ENCODE measurements at places on chromosomes 16 and 17.
A peak's percentile ranks its signal among the peaks of the same experiment; 100 is the strongest.

DNA sequence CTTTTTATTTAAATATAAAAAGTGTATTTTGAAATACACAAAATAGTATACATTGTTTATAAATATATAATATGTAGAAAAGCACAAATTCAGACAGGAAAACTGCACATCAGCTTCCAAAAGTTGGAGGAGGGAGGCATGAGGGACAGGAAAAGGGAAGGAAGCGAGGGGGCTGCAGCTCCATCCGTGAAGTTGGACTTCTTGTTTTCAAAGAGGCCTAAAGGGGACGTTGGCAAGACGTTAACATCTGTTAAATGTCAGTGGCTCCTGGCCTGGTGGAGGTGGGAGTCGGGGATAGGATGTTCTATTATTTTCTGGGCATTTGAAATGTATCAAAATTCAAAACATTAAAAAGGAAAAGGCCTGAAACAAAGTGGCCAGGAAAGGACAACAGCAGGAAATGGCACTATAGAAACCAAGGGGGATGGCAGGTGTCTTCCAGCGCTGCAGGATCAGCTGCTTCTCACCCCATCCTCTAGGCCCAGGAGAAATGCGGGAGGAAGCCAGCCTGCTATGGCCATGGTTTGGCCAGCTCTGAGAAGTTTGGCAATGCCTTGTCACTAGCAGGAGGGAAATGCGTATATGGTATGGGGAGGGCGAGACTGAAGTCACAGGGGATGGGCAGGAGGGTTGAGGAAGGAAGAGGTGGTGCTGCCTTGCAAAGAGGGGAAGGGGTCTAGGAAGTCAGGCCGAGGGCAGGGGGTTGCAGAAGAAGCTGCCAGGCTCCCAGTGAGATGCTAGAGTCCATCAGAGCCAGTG is 6.4 kb downstream of the CMTM2 start:
- DNase-seq: no peak

DNA sequence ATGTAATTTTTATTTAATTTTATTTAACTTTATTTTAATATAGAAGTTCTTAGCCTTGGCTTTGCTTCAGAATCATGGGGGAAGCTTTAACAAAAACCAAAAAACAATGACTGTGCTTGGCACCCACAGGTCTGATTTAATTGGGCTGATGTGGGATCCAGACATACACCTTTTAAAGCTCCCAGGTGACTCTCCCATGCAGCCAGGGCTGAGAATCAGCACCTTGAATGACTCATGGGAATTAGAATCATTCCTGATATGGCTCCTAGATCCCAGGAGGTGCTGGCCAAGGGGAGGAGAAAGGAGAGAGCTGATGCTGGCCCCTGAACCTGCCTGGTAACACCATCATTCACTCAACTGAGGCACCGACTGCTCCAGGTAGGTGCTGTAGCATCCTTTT is 240.7 kb downstream of the PARN start:
- no peak for DNase-seq

GRCh38 chr17:39591958-39592954 is 15.5 kb downstream of the NEUROD2 start:
- no peak for DNase-seq

- DNase-seq: no peak
These were observed 3.7 kb downstream of the CRISPLD2 start for GRCh38 chr16:84823484-84823883.

GRCh38 chr17:31155208-31155810 is 60.5 kb downstream of the NF1 start:
- DNase-seq: no peak

DNA sequence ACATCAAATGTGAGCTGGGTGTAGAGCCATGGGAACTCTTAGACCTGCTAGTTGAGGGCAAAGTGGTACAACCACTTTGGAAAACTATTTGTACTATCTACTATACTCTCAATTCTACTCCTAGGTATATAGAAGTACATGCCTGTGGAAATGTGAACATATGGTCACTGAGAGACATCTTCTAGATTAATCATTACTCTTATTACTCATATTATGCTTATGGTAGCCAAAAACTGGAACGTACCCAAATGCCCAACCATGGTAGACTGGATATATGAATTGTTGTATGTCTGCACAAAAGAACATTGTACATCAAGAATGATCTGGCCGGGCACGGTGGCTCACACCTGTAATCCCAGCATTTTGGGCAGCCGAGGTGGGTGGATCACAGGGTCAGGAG is 2.7 kb downstream of the WDR45B start:
- DNase-seq: no peak

GRCh38 chr16:74034862-74035261 is 261.8 kb upstream of the PSMD7 start:
- no peak for DNase-seq

DNA sequence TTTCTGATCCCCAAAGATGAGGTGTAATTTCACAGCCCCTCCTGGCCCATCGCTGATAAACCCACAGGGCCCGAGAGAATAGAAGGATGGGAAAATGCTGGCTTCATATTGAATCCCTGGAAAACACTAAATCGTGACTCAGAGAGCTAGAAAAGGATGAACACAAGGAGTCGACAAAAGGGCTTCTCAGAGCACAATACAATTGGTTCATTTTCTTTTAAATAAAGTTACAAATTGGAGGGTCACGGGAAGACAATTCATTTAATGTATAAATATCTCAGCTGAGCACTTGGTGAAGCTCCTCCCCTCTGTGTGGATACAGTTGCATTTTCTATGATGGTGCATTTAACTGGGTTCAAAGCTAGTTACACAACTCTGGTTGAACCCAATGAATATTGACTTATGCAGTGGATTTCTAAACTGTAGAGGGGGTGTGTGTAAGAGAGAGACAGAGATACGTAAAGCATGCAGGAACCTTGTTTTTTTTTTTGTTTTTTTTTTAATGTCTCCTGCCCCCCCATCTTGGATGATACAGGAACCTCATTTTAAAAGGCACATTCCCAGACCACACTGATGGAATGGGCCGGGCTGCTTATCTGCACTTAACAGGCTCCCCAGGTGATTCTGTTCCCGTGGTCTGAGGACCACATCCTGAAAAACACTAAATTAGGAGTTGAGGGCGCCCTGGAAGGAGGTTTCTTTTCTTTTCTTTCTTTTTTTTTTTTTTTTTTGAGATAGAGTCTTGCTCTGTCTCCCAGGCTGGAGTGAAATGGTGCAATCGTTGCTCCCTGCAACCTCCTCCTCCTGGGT is 14.1 kb downstream of the TTYH2 start:
- DNase-seq: no peak

- no peak for DNase-seq
These were observed 24.7 kb downstream of the PSMD7 start for GRCh38 chr16:74321356-74321755.

DNA sequence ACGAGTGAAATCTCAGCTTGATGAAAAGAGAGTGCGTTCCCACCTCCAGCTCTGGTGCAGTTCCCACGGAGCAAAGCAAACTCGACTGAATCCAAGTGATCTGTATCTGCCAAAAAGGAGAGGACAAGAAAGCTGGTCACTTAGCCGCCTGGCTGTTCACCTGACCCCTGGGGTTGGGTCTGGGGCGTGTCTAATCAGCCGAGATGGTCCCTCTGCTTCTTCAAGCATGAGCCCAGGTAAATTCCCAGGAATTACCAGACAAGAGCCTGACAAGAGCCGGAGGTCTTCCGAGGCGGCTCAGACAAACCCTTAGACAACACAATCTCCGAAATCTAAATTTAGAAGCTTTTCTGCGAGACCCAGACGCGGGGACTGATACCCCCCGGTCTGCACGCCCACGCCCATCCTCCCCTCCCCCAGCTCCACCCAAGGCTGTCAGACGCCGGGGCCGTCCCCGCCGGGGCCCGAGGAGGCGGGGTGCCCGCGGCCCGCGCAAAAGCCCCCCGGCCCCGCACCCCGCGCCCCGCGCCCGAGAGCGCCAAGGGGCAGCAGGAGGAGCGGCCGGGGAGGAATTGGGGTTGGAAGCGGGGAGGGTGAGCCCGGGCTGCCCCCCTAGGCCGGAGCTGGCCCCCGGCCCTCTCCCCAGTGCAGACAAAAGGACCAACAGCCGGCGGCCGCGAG is 674 bp downstream of the ZNF821 start:
- peak; percentile 62 for DNase-seq

DNA sequence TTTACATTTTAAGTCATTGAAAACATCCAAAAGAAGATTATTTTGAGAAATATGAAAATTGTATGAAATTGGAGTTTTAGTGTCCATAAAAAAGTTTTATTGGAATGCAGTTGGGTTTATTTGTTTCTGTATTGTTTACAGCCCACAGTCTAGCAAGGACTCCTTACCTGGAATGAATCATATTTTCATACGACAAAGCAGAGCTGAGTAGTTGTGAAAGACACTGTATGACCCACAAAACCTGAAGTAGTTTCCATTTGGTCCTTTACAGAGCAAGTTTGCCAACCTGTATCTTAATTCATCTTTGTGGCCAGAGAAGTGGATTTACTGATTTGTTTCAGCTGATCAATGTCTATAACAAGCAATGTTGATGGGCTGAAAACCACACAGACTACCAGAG is 10.3 kb downstream of the CCL18 start:
- no peak for DNase-seq

DNA sequence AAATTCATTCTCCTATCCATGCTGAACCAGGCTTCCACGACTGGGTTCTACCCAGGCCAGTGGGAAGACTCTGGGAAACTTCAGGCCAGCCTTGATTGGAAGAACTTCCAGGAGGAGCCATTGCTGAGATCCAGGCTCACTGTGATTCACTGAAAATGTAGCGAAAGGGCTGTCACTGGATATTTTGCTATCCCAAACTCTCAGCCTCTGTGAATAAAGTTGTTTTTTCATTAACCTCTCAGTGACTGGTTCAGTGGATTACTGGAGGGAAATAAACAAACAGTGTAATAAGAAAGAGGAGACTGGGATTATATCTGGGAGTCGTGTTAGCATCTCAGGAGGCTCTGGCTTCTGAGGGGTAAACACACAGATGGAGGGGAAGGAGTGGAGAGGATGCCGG is 3.1 kb downstream of the FOXL1 start:
- DNase-seq: no peak

- DNase-seq: peak; percentile 79
These were observed 28.7 kb downstream of the ACSF3 start for GRCh38 chr16:89122322-89122851.

GRCh38 chr17:50882851-50883250 is 16.7 kb upstream of the TOB1 start:
- no peak for DNase-seq

- DNase-seq: no peak
These were observed 153.7 kb downstream of the NTN1 start for GRCh38 chr17:9174779-9175574.

GRCh38 chr16:67459066-67459860 is 21.7 kb downstream of the ATP6V0D1 start:
- no peak for DNase-seq

GRCh38 chr16:50371936-50372595 is 3.3 kb upstream of the BRD7 start:
- no peak for DNase-seq

DNA sequence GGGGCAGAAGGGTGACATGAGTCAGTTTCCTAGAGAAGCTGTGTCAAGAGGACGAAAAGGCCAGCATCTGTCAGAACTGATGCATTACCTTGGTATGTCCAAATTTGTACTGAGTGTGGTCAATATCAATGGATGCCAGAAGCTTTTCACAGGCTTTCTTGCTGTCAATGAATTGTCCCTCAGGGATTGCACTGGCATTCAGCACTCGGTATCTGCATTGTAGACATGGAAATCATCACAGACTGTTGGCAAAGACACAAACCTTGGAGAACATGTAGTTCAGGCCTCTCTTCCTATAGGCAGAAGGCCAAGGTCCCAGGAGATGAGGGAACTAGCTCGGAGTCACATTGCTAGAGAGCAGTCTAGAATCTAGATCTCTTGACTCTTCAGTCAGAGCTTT is 16.6 kb downstream of the MYH3 start:
- DNase-seq: no peak

GRCh38 chr16:5598793-5599192 is 501.2 kb upstream of the EEF2KMT start:
- DNase-seq: no peak

DNA sequence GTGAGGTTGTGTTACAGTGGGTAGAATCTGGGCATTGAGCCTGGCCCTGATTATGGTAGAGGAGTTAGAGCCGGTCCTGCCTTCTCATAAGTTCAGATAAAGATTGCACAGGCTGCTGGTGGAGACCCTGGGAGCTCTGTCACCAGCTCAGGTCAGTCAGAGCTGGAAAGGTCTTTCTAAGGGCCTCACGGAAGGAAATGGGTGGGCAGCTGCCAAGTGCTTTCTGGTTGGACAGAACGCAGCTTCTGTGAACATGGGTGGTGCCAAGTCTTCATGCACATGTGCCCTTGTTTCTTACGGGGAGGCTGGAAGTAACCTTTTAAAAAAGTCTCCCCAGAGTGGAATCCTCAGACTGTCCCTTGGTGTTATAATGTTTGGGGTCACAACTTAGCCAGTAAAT is 14.9 kb downstream of the ALKBH5 start:
- DNase-seq: no peak

- DNase-seq: no peak
These were observed 121.4 kb upstream of the CDH5 start for GRCh38 chr16:66245072-66245471.

DNA sequence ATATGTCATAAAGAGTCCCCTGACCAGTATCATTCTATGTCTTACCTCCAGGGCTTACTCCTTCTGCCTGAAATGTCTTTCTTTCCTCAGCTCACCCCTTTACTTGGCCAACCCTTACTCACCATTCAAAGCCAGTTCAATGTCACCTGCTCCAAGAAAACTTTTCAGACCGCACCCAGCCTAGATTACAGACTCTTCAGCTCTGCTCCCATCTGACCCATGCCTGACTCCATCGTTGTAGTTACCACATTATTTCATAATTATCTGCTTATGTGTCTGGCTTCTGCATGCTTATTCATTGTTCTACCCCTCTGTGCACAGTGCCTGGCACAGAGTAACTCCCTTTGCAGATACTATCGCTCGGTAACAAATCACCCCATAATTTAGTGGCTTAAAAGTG is 62.5 kb upstream of the TOB1 start:
- no peak for DNase-seq

DNA sequence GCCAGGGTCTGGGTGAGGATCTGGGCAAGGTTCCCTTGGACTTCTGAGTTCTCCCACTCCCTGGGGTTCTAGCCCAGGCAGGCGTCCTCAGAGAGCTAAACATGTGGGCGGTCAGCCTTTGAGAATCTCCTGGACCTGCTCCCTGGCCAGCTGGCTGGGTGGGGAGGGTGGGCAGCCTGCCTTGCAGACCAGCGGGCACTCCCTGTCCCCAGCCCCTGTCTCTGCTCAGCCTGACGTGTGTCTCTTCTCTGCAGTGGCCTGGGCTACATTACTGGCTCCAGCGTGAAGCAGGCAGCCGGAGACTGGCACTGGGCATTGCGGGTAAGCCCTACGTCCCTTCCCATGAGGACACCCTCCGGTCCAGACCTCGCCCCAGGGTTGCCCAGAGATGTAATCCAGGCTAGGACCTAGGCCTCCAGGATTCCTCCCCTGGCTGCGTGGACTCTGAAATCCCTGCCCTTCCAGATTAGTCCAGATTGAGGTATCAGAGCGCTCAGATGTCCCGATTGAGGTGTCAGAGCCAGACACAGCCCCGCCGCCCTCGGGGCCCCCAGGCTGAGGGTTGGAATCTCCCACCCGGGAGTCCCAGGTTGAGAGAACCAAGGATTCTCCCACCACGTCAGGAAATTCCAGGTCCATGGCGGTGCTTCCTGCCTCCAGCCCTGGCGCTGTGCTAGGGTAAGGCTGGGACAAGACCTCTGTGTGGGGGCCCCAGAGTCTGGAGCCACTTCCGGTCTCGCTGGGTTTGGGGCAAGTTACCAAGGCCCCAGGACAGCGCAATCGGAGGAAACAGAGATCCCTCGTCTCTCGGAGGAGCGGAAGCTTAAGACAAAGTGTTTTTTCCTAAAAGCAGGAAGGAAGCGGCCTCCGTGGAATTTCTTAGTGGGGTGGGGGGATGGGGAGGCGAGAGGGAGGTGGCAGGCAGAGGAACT is 24.1 kb downstream of the MYBBP1A start:
- DNase-seq: no peak
